ENCODE measurements at places on chromosomes 7 and 10.
A peak's percentile ranks its signal among the peaks of the same experiment; 100 is the strongest.

DNA sequence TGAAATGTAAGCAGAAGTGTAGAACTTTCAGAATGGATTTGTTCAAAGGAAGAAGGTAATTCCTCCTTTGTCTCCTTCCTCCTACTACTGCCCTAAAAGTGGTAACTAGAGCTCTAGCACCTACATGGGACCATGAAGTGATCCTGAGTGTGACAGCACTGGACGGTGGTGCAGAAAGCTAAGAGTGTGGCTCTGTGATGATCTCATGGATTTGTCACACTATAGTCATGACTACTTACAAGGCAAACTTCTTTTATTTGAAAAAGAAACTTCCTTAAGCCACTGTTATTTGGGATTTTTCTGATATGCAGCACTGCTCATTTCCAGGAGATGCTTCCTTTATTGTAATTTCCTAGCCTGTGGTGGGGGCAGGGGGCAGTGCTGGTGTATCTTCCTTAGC lies 5.8 kb upstream of the FHIP2A start:
- DNase-seq = no peak

DNA sequence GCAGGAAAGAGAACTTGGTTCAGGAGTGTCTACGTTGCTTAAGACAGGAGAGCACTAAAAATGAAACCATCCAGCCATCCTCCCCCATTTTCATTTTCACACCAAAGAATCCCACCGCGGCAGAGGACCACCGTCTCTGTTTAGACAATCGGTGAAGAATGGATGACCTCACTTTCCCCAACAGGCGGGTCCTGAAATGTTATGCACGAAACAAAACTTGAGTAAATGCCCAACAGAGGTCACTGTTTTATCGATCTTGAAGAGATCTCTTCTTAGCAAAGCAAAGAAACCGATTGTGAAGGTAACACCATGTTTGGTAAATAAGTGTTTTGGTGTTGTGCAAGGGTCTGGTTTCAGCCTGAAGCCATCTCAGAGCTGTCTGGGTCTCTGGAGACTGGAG lies 1.4 kb upstream of the IL6 start:
- peak; percentile 46 for DNase-seq

- no peak for DNase-seq
These were observed 185.2 kb upstream of the PITRM1 start for GRCh38 chr10:3357737-3358136.

DNA sequence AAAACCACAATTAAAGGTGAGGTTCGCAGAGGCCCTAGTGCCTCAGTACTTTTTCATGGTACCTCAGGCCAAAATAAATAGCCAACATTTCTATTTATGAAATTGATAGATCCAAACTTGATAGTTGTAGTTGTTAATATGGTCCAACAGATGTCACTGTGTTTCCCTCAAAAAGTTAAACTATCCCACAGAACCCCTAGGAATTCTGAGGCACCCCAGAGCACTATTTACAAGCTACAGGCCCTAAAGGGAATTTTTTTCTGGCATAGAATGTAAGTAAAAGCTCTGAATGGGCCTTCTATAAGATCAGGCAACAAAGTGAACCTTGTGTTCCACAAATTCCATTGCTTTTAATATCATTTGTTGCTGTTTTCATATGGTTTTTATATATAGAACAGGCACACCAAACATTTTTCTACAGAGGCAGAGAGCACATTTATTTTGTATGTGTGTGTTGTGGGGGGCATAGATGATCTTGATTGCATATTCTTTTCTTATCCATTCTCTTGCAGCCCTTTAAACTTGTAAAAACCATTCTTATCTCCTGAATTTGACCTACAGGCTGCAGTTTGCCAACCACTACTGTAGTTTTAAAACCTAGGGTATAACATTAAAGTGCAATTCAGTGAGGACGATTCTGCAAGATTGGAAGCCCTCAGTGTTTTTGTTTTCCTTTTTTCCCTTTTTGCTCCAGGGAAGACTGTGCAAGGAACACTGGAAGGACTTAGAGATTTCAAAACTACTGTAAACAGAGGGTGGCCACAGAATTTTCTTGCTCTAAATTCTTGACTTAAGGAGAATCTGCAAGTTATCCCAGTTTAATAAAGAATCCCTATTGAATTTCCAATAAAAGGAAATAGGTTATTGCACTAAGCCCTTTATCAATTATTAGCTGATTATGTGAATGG lies 3.5 kb upstream of the ARL4A start:
- DNase-seq = no peak

- DNase-seq = peak; percentile 56
These were observed 282.9 kb downstream of the ADARB2 start for GRCh38 chr10:1454428-1454827.

GRCh38 chr7:158410720-158411119 lies 176.9 kb downstream of the PTPRN2 start:
- DNase-seq = no peak

GRCh38 chr10:114110174-114110972 lies 63.6 kb downstream of the CCDC186 start:
- DNase-seq = no peak

DNA sequence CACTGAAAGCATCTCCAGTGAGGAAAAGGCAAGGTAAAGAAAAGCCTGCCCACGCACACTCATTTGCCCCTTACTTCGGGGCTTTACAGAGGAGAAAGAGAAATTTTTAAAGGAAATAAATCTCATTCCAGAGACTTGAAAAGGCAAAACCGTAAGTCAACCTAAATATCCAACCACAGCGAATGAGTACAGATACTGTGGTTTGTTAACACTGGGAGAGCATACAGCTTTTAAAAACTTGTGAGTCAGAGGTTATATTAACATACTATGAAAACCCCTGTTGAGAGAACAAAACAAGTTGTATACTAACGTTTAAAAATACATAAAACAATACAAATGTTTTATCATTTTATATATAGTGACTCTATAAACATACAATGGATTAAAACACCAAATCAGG lies 28.6 kb upstream of the ST7 start:
- DNase-seq = no peak

- DNase-seq = no peak
These were observed 204.6 kb downstream of the ANKRD7 start for GRCh38 chr7:118429141-118429540.

DNA sequence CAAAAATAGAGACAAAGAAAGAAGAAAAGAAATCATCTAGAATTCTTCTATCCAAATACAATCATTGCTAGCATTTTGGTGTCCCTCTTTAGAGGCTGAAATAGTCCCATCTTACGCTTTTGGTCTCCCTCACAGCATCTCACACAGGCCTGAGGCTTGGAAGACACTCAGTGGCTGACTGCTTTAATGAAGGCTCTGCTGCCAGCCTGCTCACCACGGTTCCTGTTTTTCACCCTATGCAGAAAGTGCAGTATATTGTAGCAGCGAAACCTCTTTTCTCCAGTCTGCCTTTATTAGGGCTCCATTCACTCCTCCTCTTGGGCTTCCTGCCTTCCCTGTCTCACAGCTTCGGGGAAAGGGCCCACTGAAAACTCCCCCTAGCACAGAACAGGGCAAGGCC lies 102.2 kb downstream of the JCAD start:
- DNase-seq = no peak

DNA sequence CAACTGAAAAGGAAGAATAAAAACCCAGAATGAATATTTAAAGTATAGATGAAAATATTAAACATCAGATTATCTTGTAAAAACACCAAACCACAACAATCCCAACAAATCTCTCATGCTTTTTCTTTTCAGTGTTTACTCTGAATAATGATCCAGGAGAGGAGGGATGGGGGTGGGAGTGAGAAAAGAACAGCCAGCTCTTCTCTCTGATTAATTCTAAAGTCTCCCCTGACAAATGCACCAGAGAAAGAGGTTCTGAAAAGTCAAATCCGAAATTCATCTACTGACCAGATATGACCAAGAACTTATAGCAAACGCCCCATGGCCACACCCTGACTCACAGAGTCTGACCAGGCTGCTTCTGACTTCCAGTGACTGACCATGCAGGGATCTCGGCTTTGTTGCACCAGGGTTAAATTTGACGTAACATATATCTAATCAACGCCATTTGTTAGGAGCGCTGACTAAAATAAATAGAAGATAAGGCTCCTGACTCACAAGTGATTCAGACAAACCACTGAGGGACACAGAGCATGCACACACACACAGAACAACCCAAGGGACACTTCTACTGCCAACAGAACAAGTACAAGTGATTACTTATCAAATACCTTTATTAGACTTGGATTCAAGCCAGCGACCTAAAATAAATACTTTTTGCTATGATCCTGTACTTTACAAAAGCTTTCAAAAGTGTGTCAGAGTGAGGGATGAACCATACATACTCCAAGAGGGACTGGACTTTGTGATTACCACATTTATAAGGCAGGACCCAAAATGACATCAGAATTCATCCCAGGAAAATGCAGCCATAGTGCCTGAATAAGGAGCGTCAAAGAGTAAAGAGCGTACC lies 9.3 kb upstream of the SPOCK2 start:
- no peak for DNase-seq

DNA sequence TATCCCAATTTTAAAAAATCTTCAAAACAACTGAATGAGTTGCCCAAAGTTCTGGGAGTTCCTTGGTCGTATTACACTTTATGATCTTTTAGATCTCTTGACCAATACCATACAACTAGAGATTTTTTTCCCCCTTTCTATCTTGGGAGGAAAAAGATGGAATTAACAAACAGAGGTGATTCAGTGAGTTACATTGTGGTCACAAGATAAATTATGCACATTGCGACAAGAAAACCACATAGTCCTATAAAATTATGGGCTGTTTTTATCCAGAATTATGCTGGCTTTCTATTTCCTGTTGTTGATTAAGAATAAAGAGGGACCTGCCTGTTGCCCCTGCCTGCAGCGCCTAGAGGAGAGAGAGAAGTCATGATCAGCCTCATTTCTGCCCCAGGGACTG lies 8.2 kb upstream of the SGPL1 start:
- DNase-seq = no peak

DNA sequence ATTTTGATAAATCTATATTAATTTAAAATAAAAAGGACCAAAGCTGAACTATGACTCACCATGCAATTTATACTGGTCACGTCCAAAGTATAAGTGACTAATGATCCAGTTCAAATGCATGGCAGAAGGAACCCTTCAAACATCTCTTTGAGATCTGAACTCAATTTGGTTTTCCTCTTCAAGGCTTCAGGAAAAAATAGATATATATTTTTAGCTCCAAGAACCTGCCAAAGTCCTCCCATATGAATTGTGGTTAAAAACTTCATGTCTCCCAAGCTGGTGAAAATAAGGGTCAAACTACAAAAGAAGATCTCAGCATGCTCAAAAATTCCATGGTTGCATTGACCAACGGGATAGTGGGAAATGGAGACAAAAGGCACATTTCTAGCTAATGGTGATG lies 34.6 kb upstream of the PDE1C start:
- no peak for DNase-seq

DNA sequence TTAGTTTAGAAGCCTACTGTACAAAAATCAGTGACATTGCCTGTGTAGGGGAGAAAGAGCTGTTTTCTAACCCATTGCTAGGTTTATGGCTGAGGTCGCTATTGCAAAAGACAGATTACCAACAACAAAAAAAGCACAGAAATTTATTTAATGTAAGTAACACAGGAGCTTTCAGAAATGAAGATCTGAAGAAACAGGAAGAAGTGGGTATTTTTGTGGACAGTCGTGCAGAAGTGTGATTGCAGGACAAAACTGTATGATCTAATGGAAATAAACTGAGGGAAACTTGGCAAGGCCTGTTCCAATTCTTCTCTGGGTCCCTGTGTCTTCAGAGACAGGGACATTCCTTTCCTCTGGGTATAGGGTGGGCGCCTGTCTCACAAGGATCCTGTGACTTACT lies 87.4 kb downstream of the APBB1IP start:
- DNase-seq = no peak

DNA sequence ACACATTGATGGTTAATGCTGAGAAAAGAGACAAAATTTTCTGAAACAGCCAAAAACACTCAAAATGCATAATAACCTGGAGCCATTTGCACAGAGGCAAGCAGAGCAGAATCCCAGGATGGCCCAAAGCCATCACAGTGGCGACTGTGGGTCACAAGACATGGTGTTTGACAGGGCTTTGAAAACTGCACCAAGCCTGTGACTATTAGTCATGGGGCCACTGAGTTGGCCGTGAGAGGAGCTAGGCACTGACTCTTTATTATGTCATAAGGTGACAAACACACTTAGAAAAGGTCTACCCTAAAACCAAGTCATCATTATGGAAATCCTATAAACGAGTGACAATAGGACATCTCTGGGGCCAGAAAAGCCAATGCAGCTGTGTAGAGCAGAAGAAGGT lies 23.9 kb downstream of the DRGX start:
- DNase-seq = no peak

DNA sequence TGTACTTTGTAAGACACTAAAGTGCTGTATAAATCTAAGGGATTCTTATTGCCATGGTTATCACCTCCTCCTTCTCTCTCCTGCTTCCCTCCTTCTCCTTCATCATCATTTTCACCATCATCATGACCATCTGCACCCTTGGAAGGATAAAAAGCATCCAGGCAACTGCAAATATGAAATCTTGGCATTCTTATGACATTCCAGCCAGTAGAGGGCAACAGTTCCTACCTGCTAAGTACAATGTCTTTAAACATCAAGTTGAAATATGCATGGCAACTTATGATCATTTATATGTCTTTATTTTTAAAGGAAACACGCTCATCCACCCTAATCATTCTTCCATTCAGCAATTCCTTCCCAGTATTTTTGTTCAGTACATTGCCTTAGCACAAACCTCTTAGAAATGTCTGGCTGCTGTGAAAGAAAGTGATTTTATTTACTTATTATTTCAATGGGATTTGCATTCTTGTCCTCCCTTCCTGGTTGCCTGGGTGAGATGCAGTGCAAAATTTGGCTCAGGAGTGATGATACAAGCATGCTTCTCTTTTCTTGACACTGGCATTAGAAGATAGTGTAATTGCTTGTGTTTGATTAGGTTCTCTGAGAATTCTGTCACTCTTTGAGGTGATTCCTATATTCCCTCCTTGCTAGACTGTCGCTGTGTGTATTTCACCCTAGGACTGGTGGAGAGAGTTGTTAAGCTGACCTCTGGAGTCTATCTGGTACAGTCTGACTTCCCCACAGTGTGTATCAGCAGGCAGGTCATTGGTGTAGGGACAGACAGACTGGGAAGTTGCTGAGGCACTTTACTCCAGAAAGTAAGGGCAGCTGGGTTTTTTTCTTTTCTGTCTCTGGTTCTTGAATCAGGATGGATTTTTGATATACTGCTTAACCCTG lies 188.5 kb upstream of the BMPER start:
- no peak for DNase-seq

GRCh38 chr10:125882596-125882995 lies 1.5 kb upstream of the DHX32 start:
- no peak for DNase-seq
